Type B pancreatic cell (in vitro differentiated cells): ENCODE measurements at places on chromosomes 13 and 19. TPM values are rescaled to one million over a fixed set of nuclear protein-coding genes. Genes with fewer than 3 reads are reported as not detected.

DNA sequence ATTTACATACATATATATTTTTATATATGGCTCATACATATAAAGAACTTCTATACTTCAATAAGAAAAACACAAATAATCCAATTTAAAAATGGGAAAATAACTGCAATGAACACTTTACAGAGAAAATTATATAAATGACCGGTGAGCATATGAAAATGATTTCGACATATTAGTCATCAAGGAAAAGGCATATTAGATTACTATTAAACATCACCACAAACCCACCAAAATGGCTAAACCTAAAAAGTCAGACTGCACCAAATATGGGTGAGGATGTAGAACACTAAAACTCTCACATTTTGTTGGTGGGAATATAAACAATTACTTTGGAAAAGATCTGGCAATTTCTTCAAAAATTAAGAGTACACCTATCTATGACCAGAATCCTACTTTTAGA lies 316.2 kb downstream of the ENOX1 start:
- no peak for DNase-seq

- DNase-seq: no peak
Measured at GRCh38 chr13:60448907-60449510, 52.0 kb downstream of the TDRD3 start.

DNA sequence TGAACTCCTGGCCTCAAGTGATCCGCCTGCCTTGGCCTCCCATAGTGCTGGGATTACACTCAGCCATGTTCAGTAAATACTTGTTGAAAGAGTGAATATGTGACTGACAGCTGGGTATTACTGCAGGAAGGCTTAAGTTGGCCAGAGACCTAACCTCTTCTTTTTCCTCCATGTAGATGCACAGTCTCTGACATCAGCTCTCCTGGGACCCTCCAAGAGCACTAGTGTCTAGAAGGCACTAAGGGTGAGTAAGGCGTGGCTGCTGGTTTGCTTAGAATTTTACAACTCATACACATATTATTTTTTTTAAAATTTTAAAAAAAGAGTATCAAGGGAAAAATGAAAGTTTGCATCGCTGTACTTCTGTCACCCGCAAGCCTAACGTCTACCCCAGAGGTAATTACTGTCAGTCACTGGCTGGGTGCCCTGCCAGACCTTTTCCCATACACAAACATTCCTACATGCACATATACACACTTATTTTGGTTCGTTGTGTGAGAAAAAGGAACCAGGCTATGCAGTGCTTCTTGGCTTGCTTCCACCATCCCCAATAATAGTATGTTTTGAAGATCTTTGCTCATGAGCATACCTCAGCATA lies 122.0 kb downstream of the SIPA1L3 start:
- DNase-seq: no peak

DNA sequence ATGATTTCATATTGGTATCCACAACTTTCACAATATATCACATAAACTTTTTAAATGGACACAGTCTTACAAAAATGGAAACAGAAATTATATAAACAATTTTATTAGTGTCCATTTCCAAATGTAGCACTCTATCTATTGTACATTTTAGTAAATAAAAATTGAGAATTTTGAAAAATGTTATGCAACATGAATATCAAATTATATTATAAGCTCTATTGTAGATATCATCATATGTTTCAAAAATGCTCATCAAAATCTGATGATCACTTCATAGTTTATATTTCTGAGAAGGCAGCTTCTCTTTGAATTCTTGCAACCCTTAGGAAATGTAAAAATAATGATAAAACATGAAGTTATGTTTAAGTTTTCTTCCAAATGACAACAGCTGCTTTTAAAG lies 1928.6 kb downstream of the PCDH9 start:
- DNase-seq: no peak

DNA sequence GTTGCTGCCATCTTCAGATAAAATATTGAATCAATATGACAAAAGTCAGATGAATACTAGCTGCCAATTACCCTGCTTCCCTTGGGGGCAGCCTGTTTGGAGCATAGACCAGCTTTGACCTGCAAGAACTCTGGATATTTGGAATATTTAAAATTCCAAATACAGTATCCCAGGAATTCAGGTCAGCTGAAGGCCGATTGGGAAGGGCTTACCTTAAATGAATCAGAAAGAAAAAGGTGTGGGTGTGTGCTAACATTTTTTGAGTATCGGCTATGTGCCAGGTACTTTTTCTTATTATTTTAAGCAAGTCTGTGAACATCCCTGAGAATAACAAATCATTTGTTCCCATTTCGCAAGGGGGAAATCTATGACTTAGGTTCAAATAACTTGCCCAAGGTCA lies 1.8 kb upstream of the RUBCNL start:
- no peak for DNase-seq

- DNase-seq: no peak
Measured at GRCh38 chr19:39430675-39431593, 4.8 kb downstream of the RPS16 start.

DNA sequence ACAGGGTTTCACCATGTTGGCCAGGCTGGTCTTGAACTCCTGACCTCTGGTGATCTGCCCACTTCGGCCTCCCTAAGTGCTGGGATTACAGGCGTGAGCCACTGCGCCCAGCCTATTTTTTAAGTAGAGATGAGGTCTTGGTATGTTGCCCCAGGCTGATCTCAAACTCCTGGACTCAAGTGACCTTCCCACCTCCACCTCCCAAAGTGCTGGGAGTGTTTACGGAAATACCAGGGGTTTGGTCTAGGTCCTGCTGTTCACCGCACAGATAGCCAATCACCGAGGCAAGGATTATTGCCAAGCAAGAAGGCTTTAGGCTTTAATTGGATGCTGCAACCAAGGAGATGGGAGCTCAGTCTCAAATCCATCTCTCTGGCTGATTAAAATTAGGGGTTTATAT lies 11.6 kb downstream of the CLEC4G start:
- DNase-seq: no peak

GRCh38 chr19:1491114-1491848 lies at the start of gene REEP6:
TSS of gene REEP6 (plus strand) at chr19:1491181. CDS start at chr19:1491270, 89 bp downstream.
- DNase-seq: peak; percentile 72

GRCh38 chr13:94239135-94239534 lies 240.3 kb downstream of the DCT start:
- no peak for DNase-seq

DNA sequence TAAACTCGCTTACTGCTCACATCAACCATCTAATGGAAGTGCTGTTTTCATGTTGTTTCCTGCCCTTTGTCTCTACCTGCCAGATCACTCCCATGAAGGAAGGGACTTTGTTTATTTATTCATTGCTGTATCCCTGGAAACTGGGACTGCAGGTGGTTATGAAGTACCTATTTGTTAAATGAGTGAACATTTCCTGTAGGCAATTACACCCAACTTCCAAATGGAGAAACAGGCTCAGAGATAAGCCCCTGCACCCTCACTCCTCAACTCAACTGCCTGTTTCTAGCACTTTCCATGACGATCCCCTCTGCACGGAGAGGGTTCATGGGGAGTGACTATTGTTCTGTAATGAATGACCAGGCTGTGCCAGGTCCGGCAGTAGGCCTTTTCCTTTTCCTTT lies 1.9 kb upstream of the SELENOW start:
- no peak for DNase-seq

DNA sequence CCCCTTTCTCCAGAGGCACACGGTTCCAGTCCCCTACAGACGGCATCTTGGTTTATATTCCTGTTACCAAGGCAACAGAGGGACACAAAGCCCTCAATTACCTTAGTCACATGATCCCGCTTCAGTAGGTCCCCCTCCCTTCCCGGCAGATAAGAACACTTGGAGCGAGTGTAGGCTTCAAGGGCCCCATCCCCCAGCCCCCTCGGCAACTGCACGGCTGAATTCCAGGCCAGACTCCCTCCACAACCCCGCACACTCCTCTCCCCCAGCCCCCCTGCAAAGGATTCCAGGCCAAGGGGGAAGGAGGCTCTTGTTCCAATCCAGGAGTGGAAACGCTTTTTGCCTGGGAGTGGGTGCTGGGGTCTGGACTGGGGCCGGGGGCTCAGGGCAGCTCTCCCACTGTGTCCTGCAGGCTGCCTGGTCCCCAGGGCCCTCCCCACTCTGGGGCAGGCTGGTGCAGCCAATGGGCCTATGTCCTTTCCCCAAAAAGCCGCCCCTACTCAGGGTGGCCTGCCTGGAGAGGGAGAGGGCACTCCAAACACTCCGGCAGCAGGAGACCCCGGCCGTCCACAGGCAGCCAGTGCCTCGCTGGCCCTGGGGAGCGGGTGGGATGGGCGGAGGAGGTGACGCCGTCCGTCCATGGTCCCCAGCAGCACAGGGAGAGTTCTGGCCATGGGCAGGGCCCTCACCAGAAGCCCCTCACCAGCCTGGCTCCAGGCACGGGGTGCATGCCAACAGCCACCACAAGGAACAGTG lies 62.6 kb downstream of the MLLT1 start:
- no peak for DNase-seq

DNA sequence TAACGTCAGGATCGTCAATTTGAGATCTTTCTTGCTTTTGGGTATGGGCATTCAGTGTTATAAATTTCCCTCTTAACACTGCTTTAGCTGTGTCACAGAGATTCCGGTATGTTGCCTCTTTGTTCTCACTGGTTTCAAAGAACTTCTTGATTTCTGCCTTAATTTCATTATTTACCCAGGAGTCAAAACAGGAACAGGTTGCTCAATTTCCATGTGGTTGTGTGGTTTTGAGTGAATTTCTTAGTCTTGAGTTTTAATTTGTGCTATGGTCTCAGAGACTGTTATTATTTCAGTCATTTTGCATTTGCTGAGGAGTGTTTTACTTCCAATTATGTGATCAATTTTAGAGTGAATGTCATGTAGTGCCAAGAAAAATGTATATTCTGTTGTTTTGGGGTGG lies 153.1 kb downstream of the PCDH17 start:
- no peak for DNase-seq

GRCh38 chr13:110352735-110353134 lies 45.7 kb downstream of the COL4A2 start:
- no peak for DNase-seq

DNA sequence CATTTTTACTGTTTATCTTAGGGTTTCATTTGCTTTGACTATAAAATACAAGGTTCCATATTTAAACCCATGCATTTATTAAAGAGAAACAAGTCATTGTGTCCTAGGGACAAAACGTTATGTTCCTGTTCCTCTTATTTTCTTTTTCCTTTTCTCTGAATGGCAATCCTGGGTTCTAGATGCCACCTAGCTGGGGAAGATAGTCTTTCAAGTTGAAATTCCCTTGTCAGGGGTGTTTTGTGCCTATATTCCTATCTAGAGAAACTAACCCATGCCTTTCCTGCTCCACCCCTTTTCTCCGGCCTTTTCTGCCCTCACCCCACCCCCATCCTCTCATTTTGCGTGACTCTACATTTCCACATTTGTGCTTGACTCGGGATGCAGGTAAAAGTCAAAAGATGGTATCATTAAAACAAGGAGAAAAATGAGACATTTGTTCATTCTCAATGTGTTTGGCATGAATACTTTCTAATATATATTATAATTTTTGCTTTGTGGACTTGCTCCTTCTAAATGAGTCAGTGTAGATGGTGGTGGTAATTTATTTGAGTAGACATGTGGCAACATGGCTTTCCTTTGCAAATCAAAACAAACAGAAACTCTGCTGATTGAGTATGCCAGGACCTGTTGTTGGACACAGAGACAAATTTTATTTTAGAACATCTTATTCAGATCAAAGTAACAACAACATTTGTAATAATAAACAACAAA lies 26.8 kb upstream of the STARD13 start:
- no peak for DNase-seq

DNA sequence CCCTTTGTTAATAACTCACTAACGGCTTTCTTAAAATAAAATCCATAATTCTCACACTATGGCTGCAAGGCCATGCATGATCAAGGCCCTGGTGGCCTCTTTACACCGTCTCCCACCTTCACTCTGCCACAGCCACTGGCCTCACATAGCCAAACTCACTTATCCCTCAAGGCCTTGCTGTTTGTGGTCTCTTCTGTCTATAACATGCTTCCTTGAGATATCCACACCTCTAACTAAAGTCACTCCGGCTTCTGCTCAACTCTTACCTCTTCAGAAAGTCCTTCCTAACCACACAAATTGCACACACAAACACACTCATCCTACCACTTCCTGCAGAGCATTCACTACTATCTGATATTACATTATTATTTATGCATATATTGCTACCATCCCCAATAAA lies 262.5 kb downstream of the DIAPH3 start:
- no peak for DNase-seq

- DNase-seq: no peak
Measured at GRCh38 chr13:107807306-107808073, 407.8 kb downstream of the LIG4 start.

DNA sequence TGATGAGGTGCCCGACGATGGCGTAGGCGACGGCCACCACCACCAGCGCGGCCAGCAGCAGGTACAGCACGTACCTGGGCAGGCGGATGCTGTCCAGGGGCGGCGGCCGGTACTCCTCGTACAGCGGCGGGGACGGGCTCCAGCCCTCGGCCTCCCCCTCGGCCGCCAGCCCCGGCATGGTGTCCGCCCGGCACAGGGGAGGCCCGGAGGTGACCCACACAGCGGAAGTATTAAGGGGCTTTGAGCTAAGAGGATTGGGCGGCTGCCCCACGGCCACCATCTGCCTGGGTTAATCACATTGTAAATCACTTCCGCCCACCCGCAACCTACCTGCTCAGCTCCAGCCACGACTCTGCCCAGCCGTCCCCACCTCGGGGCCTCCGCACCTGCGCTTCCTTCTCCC lies at the start of gene SMIM44:
SMIM44 (minus strand) TSS at position 216 of the 403 bp plus-strand sequence; CDS start at position 178, 38 bp downstream.
- DNase-seq: no peak

GRCh38 chr19:45598267-45599001 lies 3.6 kb downstream of the GPR4 start:
- no peak for DNase-seq

DNA sequence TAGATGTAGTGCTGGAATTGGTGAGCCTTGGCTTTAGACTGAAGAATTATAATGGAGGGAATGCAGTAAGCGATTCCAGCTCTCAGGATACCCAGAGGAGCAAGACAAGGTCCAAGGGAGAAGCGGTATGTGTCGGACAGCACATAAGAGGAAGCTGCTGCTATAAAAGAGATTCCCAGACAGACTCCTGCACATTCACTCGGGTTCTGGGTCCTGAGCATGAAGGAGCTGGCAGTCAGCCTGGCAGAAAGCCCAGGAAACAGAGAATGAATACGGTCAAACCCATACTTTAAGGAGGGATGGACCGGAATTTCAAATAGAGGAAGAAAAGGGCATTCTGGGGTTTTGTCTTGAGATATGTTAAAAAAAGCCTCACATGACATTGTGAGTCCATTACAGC lies 308.3 kb downstream of the DNAJC15 start:
- DNase-seq: no peak

- DNase-seq: no peak
Measured at GRCh38 chr19:33385956-33386355, 12.4 kb downstream of the CEBPG start.

GRCh38 chr19:46715975-46716671 lies 791 bp downstream of the PRKD2 start:
- no peak for DNase-seq

- no peak for DNase-seq
Measured at GRCh38 chr13:78609464-78610205, 6.3 kb upstream of the POU4F1 start.

GRCh38 chr19:39809368-39809767 lies 24.6 kb downstream of the DYRK1B start:
- DNase-seq: no peak

- DNase-seq: no peak
Measured at GRCh38 chr19:14181906-14182305, 24.1 kb downstream of the ADGRL1 start.

The NBEA gene
- 7.2 and 20.8 TPM in 2 replicates for total RNA-seq

The KLK13 gene
- total RNA-seq: 1.5 and 4.7 TPM in 2 replicates

The ZNF441 gene
- total RNA-seq: 4.1 and 6.3 TPM in 2 replicates

The KCNJ14 gene
- total RNA-seq: 1.8 TPM in 2 replicates

The ADGRE3 gene
- not detected in 2 replicates for total RNA-seq

The GFY gene
- total RNA-seq: not detected in 2 replicates

The KEAP1 gene
- total RNA-seq: 49.7 and 71.2 TPM in 2 replicates

The NLRP9 gene
- total RNA-seq: not detected in 2 replicates

The SYNE4 gene
- 8.7 and 14.5 TPM in 2 replicates for total RNA-seq

The KCNC3 gene
- 9.5 and 11.2 TPM in 2 replicates for total RNA-seq

The IGSF23 gene
- total RNA-seq: 0.93 TPM in 1 of 2 replicates, not detected in the other
